ENCODE measurements at places on chromosomes 7 and 10. TPM values are rescaled to one million over a fixed set of nuclear protein-coding genes. Genes with fewer than 3 reads are reported as not detected.

The SPDYE2B gene
- not detected for total RNA-seq

GRCh38 chr10:113735913-113736312 lies 15.6 kb upstream of the PLEKHS1 start:
- no peak for DNase-seq

GRCh38 chr10:87860156-87860795 lies 3.1 kb downstream of the KLLN start:
- peak; percentile 73 for DNase-seq

GRCh38 chr7:132073920-132074589 lies 502.2 kb downstream of the PLXNA4 start:
- DNase-seq: no peak

- no peak for DNase-seq
Observed at GRCh38 chr7:64320547-64321513, 7.1 kb downstream of the ZNF736 start.

DNA sequence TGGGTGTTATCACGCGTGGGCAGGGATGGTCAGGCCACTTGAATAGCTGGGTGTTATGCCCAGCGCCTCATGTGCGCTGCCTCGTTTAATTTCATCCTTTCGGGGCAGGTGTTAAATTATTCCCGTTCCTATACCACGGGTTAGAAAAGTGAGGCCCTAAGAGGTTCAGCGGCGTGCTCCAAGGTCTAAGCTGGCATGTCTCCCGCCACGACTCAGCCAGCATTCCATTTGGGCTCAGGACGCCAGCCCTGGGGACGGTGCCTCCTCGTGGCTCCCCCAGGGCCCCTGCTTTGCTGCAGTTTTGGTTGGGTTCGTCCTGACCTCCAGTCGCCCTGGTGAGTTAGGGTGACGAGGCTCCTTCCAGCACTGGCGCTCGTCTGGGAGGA lies 124.5 kb downstream of the TRRAP start:
- no peak for DNase-seq

- DNase-seq: no peak
Observed at GRCh38 chr10:102630663-102631062, 13.6 kb upstream of the TRIM8 start.

- no peak for DNase-seq
Observed at GRCh38 chr10:128124813-128125403, 1.3 kb downstream of the MKI67 start.

DNA sequence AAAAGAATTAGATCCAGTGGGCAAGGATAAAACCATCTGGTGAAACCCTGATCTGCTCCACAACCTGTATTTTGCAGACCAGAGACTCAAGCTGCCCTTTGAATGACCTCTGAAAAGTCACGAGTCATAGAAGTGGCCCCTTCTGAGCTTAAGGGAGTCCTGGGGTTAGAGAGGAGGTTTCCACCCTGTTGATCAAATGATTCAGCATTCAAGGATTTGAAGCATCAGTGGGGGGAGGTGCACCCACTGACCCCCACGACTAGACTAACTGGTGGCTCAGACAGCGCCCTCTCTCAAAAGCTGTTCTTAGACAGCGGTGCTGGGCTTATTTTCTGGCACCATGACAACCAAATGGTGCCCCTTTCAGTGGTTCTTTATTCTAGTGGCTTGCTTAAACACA lies 44.3 kb downstream of the PLCE1 start:
- no peak for DNase-seq

GRCh38 chr10:107092321-107092720 lies 72.2 kb downstream of the SORCS1 start:
- DNase-seq: no peak

DNA sequence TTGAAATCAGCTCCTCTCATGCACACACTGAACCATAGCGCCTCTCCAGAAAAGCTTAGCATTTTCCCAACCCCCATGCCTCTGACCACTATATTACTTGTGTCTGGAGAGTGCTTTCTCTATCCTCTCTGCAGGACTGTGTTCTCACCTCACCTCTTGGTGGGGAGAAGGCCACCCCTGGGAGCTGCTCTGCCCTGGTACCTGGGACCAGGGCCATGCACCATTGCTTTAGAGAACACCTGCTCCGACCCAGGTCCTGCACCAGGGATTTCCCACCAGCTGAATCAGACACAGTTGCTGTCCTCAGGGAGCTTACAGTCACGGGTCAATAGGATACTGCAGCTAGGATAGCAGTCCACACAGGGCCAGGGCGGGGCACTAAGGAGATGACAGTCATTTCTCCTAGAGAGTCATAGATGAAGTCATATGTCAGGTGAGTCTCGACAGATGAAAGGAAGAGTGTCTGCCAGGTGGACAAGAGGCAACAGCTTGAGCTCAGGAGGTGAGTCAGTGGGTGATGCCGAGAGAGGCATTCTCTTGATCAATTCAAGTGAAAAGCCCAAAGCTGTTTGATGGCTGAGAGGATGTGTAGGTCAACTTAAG lies 619 bp upstream of the LMTK2 start:
- DNase-seq: no peak

DNA sequence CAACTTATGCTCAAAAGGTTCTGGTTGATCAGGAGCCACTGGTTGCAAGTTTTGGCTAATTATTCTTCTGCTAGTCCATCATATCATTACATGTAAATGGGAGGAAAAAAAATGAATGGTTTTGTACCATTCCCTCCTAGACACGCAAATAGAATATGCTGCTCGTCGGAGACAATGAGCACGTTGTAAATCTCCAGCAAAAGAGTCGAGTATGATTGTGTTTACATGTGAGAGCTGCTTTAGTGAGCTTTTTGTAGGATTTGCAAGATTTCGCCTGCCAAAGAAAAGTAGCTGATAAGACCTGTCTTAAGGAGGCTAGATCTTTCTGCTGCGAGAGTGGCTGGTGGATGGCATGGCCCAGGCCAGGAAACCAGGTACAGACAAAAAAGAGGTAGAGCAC lies 109.0 kb downstream of the ZMYND11 start:
- no peak for DNase-seq

Data from NCI-H460 (cell line).